ENCODE measurements at places on chromosomes 7 and 10.

- DNase-seq: no peak
Observed at GRCh38 chr10:19816411-19817230, at the start of gene PLXDC2. TSS of gene PLXDC2 (plus strand) at chr10:19816432.

DNA sequence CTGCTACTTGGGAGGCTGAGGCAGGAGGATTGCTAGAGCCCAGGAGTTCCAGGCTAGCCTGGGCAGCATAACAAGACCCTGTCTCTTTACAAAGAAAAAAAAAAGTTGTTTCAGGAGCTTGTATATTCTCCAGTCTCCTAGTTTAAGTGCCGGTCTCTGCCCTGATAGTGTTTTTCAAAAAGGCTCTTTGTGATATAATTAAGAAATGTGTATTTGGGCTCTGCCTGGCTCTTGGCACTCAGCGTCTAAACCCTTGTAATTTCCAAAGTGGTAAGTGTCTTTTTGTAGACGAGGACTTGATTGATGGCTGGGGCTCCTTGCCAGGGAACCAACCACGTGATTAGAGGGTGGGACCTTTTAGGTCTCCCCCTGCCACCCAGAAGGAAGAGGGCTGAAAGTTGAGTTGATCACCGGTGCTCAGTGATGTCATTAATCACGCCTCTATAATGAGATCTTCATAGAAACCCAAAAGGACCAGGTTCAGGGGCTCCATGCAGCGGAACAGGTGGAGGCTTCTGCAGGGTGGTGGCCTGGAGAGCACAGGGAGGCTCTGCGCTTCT lies 4.4 kb downstream of the EIF3B start:
- no peak for DNase-seq

DNA sequence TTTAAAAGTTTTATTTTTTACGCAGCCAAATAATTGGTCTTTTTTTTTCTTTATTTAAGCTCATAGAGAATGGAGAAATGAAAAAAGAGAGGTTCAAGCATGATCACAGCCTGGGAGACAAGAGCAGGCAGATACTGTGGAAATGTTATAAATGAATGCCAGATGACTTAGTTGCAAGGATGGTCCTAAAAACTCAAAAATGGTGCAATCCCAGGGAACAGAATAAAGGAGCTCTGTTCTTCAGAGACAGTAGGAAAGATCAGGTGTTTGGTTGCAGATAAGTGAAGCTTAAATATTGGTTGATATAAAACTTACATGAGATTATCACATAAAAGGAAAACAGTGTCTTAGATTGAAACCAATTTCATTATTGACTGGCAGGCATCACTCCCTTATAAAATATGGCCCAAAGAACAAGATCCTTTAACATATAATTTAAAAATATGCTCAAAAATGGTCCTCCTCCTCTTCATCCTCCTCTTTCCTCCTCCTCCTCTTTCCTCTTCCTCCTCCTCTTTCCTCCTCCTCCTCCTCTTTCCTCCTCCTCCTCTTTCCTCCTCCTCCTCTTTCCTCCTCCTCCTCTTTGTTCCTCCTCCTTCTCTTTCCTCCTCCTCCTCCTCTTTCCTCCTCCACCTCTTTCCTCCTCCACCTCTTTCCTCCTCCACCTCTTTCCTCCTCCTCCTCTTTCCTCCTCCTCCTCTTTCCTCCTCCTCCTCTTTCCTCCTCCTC lies 18.6 kb downstream of the GNAT3 start:
- DNase-seq: no peak

- DNase-seq: no peak
Observed at GRCh38 chr10:73908853-73909539, 1.9 kb upstream of the PLAU start.

GRCh38 chr7:20153999-20154398 lies 63.2 kb downstream of the MACC1 start:
- DNase-seq: no peak

- DNase-seq: no peak
Observed at GRCh38 chr10:45457487-45457886, 83.5 kb downstream of the ALOX5 start.

GRCh38 chr10:79346012-79346340 lies 1.3 kb upstream of the PPIF start:
- no peak for DNase-seq

GRCh38 chr7:46853451-46853850 lies 728.5 kb downstream of the TNS3 start:
- no peak for DNase-seq

GRCh38 chr7:95608359-95609173 lies 12.2 kb upstream of the PDK4 start:
- DNase-seq: no peak

Measured in stimulated activated CD8-positive, alpha-beta memory T cell treated with anti-CD3 and anti-CD28 coated beads, Interleukin-4, amount 100 ng/mL, for 1 hour (primary cell).